Hindlimb muscle (tissue), 1 donor: ENCODE measurements at places on chromosomes 6 and 20.

DNA sequence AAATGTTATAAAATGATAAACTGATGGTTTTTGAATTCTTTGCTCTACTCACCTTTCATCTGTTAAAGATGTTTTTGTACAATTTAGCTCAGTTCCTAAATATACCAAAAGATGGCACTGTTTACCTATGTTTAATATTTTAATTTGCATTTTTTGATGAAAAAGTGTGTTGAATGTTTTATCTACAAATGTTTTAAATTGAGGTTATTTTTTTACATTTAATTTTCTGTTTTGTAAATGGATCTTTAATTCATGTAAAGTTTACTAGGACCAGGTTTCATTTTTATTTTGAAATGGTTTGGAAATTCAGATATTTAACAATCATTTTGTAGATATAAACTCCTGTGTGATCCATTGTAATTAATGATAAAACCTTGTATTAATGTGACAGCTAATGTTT lies 30.0 kb downstream of the CDKAL1 start:
- DNase-seq: peak; percentile 26

DNA sequence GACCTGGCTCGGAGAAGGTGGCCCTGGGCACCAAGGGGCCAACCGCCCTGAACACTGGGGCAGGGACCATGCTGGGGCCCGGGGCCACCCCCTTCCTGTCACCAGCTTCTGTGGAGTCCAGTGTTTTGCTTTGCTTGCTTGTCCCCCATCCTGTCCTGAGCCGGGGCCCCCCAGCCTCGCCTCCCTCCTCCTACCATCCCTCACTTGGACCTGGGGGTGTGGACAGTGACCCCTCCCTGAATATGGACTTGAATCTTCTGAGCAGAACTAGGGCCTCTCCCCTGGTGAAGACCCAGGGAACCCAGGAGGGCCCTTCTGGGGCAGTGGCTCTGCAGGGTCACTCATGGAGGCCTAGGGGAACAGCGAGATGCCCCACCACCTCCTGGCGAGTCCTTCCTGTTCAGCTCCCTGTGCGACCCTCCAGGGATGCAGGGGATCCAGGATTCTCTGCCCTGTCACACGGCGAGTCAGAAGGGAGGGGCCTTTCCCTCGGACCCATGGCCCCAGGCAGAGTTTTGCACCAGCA lies 41.6 kb downstream of the VSTM2L start:
- no peak for DNase-seq

DNA sequence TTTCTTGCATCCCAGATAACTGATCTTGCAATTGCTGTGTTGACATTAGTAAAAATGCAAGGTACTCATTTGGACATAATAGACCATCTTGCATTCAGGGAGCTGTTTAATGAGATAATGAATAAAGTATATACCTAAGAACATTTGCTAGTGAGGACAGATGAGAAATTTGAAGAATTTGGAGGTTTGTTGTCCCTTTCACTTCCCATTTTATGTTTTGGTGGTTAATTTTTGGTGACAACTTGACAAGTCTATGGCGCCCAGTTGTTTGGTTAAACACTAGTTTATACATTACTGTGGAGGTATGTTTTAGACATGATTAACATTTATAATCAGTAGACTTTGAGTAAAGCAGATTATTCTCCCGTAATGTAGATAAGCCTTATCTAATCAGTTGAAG lies 300.2 kb upstream of the SYNCRIP start:
- no peak for DNase-seq

- DNase-seq: no peak
Measured at GRCh38 chr6:151805286-151805840, 2.1 kb upstream of the ESR1 start.

DNA sequence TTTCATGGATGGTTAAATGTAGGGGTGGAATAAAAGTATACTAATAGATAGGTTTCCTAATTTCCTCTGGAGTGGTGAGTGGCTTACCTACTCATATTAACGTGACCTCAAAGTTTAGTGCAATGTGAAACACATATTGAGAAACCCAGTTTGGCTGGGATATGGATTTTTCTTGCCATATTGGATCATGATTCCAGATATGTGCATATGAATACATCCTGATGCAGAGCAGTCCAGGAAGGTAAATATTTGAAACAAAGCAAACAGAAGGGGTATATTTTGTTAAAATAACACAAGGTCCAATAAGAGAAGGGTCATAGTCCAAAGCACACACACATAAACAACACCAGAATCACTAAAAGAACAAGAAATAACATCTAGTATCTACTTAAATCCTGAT lies 608.1 kb downstream of the PKHD1 start:
- DNase-seq: no peak

- DNase-seq: no peak
Measured at GRCh38 chr6:85124472-85125354, 325.2 kb upstream of the NT5E start.

- DNase-seq: no peak
Measured at GRCh38 chr20:64038224-64038564, 2.2 kb downstream of the C20orf204 start.

GRCh38 chr6:110625883-110626282 lies 149.5 kb upstream of the SLC22A16 start:
- no peak for DNase-seq

GRCh38 chr20:36808317-36809257 lies 35.0 kb upstream of the DSN1 start:
- no peak for DNase-seq

GRCh38 chr20:10492844-10493243 lies 57.7 kb downstream of the SLX4IP start:
- DNase-seq: no peak

DNA sequence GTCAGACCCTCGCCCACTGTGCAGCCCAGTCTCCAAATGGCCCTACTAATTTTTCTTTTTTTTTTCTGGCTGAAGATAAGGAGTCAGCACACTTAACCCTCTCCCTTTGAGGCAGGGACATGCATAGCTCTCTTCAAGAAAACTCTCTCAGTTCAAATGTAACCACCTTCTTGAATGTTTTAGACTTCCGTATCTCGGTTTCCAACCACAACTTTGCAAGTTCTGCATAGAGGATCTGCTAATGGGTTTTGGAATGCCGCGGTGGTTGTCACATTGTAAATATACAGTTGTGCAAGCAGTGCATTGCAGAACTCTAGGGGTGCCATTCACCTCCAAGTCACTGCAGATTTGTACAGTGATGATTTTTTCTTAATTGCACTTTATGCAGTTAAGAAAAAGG lies 59.4 kb upstream of the SLC35B3 start:
- DNase-seq: no peak

DNA sequence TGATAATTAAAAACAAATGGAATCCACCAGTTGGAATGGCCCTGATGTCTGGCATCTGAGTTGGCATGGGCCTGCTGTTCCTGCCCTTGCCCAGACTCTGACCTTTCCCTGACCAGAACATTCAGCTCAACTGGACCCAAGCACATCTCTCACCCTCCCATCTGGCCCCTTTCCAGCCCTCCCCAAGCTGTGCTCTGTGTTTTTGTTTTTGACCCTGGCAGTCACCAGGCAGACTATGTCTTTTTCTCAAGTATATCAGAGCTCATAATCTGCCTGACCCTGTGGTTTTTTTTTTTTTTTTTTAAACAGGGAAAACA lies 117.6 kb downstream of the TRDN start:
- DNase-seq: peak; percentile 20

DNA sequence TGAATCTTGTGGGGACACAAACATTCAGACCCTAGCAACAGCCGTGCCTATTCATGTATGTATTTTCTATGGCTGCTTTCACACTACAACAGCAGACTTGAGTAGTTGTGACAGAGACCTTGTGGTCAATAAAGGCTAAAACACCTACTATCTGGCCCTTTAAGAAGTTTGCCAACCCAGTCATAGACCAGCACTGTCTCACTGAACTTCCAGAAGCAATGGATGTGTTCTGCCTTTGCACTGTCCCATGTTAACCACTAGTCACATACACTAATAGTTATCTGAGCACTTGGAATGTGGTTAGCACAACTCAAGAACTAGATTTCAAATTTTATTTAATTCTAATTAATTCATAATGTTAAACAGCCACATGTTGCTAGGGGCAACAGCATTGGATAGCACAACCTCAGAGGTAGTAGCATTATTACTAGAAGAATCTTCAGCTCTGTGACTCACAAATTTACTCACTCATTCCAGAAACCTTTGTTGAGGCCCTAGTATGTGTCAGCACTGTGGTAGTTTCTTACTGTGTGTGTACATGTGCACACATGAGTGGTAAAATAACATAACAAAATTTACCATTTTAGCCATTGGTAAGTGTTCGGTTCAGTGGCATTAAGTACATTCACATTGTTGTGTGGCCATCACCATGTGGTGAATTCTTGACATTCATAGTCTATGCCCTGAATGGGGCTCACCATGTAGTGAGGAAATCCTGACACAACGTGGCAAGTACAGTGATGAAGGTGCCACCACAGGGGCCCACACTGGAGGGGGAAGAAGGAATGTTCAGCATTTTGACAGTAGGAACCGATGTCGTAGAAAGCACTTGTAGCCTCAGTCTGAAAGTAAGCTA lies 107.3 kb downstream of the CEP57L1 start:
- no peak for DNase-seq

- no peak for DNase-seq
Measured at GRCh38 chr6:169807229-169807628, 55.8 kb downstream of the ERMARD start.

- DNase-seq: no peak
Measured at GRCh38 chr6:95819461-95819860, 196.3 kb upstream of the FUT9 start.

DNA sequence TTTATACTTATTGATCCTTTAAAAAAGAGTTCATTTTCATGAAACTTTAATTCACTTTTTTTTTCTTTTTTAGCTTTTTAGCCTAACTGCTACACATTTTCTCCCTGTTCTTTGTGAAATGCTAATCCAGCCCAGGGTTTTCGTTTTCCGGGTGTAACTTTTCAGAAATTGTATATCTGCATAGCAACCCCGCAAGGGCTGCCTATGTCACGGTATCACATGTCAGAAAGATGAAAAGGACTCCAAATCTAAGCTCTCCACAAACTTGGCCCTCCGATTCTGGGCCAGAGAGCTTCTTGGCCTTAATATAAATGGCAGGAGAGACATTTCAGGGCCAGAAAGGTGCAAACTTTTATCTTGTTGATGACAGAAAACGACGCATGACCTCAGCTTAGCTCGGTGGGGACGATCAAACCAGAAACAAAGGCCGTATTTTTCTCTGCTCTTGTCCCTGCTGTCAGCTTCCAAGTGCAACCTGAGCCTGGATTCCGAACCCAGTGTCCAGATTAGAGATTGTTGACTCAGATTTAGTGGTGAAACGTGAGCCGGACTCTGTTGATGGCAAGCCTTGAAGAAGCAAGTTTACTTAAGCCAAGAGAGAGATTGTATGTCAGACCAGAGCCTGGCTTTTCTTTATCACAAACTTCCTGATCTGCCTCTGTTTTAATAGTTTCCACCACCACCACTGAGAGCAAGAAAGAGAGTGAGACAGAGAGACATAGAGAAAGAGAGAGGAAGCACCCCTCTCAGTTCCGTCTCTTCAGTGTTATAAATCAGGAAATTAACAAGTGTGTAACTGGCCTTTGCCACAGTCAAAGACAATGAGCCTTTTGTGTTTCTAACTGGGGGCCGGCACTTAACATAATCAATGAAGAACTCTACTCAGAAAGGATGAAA lies 157.8 kb downstream of the SCML4 start:
- DNase-seq: no peak

- DNase-seq: no peak
Measured at GRCh38 chr6:42688281-42688680, 34.1 kb downstream of the PRPH2 start.

DNA sequence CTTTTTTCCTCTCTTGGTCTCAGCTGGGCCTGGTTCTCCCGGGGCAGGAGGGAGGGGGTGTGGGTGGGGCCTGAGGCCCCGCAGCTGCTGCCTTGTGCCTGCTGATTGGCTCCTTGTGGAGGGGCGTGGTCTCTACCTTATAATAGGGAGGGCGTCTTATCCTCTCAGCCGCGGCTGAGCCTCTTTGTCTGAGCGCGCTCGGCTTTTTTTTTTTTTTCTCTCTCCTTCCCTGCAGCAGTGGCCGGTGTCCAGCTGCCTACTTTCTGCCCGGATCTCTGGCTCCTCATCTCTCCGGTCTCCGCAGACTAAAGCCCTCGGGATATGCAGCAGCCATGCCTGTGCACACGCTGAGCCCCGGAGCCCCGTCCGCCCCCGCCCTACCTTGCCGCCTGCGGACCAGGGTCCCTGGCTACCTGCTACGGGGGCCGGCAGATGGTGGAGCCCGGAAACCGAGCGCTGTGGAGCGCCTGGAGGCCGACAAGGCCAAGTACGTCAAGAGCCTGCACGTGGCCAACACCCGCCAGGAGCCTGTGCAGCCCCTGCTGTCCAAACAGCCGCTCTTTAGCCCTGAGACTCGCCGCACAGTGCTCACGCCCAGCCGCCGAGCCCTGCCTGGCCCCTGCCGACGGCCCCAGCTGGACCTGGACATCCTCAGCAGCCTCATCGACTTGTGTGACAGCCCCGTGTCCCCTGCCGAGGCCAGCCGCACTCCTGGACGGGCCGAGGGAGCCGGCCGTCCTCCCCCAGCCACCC lies 11.1 kb downstream of the FAM110A start:
- peak; percentile 74 for DNase-seq

GRCh38 chr6:149935246-149935645 lies 6.6 kb upstream of the ULBP2 start:
- no peak for DNase-seq

- DNase-seq: no peak
Measured at GRCh38 chr20:21387528-21387927, 9.8 kb downstream of the NKX2-4 start.

DNA sequence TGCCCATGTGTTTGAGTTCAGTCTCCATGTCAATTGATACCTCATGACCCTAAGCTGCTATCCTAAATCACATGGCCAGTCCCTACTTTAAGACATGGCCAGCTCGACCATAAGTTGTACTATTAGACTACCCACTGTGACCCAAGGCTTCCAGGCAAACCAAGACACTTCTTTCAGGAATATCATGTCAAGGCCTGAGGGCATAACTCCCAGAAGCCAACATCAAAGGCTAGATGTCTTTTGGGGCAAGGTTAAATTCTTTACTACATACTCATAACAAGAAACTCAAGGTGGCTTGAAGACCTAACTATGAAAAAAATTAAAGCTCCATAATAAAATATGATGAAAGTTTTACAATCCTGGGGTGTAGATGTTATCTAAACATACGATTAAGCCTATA lies 228.3 kb upstream of the PRND start:
- DNase-seq: no peak

DNA sequence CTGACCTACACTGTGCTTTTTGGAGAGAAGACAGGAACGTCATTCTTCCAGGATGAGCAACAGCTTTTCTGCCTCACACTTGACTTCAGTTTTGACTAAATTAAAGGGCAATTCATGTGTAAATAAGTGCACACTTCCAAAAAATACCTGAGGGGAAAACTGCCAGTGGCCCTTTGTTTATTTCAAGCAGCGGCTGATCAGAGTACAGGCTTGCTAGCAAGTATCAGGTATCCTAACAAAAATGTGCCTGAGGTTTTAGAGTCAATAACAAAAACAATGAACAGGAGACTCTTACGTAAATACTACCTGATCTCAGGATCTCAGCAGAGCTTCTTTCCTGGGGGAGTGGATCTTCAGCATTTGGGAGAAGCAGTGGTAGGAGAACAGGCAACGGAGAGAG lies 12.4 kb downstream of the LY86 start:
- DNase-seq: no peak

- peak; percentile 87 for DNase-seq
Measured at GRCh38 chr6:157823001-157823527, at the start of gene SNX9. Gene SNX9 (plus strand): TSS chr6:157823246. CDS start chr6:157823435, 189 bp downstream.
